Urothelium cell line (cell line): ENCODE measurements at places on chromosomes 5 and 9.
A peak's percentile ranks its signal among the peaks of the same experiment; 100 is the strongest.

DNA sequence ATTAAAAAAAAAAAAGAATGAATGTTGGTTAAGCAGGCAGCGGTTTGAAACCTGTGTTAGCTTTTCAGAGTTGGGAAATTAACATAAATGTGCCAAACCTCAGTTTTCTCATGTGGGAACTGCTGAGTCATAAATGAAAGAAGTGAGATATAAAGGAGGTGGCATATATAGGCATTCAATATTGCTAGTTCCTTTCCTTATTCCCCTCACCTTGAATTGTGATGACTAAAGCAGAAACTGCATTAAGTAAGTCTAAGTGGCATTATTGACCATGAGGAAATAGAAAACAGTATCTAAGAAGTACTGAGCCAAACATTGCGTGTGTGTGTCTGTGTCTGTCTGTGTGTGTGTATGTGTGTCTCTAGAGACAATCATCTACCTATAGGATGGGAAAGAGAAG is 691.2 kb downstream of the TLR4 start:
- DNase-seq: no peak

GRCh38 chr5:150313501-150313900 is 10.8 kb upstream of the ARSI start:
- DNase-seq: no peak

- DNase-seq: peak; percentile 35
Measured at GRCh38 chr5:111930905-111931461, 174.0 kb upstream of the NREP start.

- no peak for DNase-seq
Measured at GRCh38 chr9:22288661-22289060, 158.0 kb upstream of the DMRTA1 start.

DNA sequence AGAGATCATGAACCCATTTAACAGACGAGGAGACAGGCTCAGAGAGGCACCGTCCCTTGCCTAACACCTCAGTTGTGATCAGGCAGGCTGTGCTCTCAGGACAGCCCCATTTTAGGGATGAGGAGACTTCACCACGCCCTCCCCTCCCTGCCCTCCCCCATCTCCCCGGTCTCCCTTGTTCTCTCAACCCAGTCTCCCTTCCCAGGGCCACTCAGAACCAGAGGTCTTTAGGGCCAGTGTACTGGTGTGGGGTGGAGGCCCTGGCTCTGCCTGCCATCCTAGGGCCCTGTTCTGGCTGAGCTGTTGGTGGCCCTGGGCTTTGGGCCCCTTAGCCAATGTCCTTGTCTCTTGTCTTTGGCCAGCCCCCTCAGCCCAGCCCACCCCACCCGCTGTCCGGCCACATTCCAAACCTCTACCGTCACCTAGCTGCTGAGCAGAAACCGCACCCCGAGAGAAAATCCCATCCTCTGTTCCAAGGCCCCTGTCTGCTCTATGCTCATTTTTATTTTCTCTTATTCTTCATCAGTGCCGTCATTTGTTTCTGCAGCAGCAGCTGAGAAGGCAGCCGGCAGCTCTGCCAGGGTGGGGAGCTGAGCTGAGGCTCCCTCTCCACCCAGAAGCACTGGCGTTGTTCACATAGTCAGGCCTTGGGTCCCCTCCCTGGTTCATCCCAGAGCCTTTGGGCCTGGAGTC is 33.9 kb downstream of the OLFML2A start:
- DNase-seq: peak; percentile 88

DNA sequence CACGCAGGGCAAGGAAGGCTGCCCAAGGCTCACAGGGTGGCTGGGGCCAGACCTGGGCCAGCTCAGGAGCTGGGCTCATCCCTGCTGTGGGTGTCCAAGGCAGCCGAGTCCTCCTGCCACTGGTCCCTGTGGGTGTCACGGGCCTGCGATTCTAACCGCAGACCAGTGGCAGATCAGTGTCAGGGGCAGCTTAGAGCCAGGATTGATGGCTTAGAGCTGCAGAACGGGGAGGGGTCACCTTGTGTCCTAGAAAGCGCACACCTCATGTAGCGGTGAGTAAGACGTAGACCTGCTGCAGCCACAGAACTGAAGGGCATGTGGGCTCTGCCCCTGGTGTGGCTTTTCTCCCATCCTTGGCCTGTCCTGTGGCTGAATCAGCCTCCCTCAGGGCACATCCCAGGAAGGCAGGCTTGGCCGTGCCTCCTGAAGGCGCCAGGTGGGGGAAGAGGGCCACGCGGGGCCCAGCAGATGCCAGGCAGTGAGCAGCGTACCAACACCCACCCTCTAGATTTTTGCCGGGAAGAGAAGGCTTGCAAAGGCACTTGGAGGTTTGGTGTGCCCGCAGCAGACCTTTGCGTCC is 78.3 kb upstream of the FCN2 start:
- DNase-seq: no peak
